ENCODE measurements at places on chromosomes 7 and 10.

- no peaks in the 10 kb centered on the region for H3K27me3 ChIP-seq
- no peak for DNase-seq
- peaks cover 5% of the 10 kb centered on the region for H3K4me1 ChIP-seq
- no peak overlapping the region for H3K4me3 ChIP-seq
Observed at GRCh38 chr7:148722340-148723165, 23.9 kb downstream of the CUL1 start.

- no peaks in the 10 kb centered on the region for H3K4me1 ChIP-seq
- H3K27me3 ChIP-seq: no peaks in the 10 kb centered on the region
- H3K4me3 ChIP-seq: no peak overlapping the region
- DNase-seq: no peak
- no peaks in the 10 kb centered on the region for H3K36me3 ChIP-seq
Observed at GRCh38 chr7:66105263-66105748, 9.3 kb upstream of the CRCP start.

DNA sequence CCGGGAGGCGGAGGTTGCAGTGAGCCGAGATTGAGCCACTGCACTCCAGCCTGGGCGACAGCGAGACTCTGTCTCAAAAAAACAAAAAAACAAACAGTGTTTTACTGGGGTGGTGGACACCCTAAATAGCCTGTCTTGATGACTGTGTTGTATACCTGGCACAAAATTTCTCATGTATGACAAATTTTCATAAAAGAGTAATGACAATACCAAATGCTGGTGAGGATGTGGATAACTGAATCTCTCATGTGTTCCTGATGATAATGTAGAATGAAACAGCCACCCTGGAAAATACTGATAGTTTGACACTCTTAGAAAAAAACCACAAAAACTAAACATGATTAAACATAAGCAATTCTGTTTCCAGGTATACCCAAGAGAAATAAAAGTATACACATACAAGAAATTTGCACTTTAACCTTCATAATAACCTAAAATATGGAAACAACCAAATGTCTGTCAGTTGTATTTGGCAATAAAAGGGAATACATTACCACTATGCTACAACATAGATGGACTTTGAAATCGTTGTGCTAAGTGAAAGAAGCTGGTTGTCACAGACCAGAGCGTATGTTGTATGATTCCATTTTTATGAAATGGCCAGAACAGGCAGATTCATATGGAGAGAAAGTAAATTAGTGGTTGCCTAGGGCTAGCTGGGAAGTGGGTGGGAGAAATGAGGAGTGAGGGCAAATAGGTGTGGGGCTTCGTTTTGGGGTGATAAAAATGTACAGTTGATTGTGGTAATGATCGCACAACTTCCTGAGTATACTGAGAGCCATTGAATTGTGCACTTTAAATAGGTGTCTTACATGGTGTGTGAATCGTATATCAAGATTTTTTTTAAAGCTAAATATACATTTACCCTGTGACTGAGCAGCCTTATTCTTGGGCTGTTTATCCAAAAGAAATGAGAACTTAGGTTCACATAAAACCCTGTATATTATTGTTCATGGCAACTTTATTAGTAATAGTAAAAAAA, 12.5 kb downstream of the WDR37 start:
- DNase-seq: no peak
- no peaks in the 10 kb centered on the region for H3K4me1 ChIP-seq
- no peaks in the 10 kb centered on the region for H3K27me3 ChIP-seq
- no peaks in the 10 kb centered on the region for H3K36me3 ChIP-seq

- no peak for DNase-seq
- H3K4me3 ChIP-seq: no peak overlapping the region
- no peaks in the 10 kb centered on the region for H3K4me1 ChIP-seq
- no peaks in the 10 kb centered on the region for H3K27me3 ChIP-seq
- no peaks in the 10 kb centered on the region for H3K36me3 ChIP-seq
Observed at GRCh38 chr7:78301407-78301806, 502.8 kb downstream of the PHTF2 start.

- no peaks in the 10 kb centered on the region for H3K4me1 ChIP-seq
- no peak overlapping the region for H3K4me3 ChIP-seq
- no peak overlapping the region for H3K27ac ChIP-seq
- DNase-seq: no peak
- peaks cover 19% of the 10 kb centered on the region for H3K36me3 ChIP-seq
Observed at GRCh38 chr7:74252893-74253292, 1.3 kb downstream of the RFC2 start.

- no peaks in the 10 kb centered on the region for H3K4me1 ChIP-seq
- no peak overlapping the region for H3K4me3 ChIP-seq
- no peak overlapping the region for H3K27ac ChIP-seq
- peaks cover 5% of the 10 kb centered on the region for H3K36me3 ChIP-seq
Observed at GRCh38 chr7:43785420-43785819, 26.9 kb downstream of the BLVRA start.

- DNase-seq: no peak
- H3K4me1 ChIP-seq: no peaks in the 10 kb centered on the region
- H3K27me3 ChIP-seq: no peaks in the 10 kb centered on the region
- no peak overlapping the region for H3K4me3 ChIP-seq
- H3K36me3 ChIP-seq: no peaks in the 10 kb centered on the region
- H3K27ac ChIP-seq: no peak overlapping the region
Observed at GRCh38 chr7:117269417-117269816, 53.4 kb downstream of the WNT2 start.

- H3K4me1 ChIP-seq: no peaks in the 10 kb centered on the region
- no peak overlapping the region for H3K27ac ChIP-seq
- no peaks in the 10 kb centered on the region for H3K27me3 ChIP-seq
- no peaks in the 10 kb centered on the region for H3K36me3 ChIP-seq
- H3K4me3 ChIP-seq: no peak overlapping the region
Observed at GRCh38 chr10:109065821-109066220, 857.5 kb downstream of the XPNPEP1 start.

- H3K36me3 ChIP-seq: no peaks in the 10 kb centered on the region
- H3K27me3 ChIP-seq: no peaks in the 10 kb centered on the region
- no peak overlapping the region for H3K27ac ChIP-seq
- DNase-seq: no peak
- peaks cover 4% of the 10 kb centered on the region for H3K4me1 ChIP-seq
- H3K4me3 ChIP-seq: no peak overlapping the region
Observed at GRCh38 chr10:132471125-132471451, 66.5 kb upstream of the INPP5A start.

DNA sequence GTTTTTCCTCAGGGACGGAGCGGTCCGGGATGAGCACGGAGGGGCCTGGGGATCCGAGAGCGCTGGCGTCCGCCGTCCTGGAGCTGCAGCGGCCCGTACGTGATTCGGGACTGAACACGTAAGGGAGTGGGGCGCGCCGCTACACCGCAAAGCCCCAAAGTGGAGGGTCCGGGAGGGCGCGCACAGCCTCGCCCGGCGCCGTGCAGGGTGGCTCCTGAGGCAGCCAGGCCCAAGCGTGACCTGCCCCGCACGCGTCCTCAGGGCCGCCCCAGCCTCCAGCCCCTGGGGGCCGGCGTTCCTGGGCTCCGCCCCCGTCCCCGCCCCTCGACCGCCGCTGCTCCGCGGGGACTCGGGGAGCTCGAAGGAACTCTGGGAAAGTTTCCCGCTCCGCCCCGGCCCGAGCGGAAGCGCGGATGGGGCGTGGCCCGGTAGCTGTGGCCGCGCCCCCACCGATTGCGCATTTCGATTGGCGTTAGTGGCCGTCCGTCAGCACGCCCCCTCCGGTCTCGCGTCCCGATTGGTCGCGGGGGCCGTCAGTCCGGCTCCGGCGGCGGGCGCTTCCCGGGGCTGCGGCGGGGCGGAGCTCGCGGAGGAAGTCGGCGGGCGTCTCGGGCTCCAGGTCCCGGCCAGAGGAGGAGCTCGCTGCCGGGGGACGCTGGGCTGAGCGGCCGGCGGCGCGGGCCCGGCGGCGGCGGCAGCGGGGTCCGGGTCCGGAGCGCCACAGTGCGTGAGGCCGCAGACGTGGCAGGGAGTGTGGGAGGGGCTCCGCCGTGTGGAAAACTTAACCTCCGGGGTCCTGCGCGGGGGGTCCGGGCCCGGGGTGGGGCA, at the start of the genes ANKRD16 and FBH1:
Gene ANKRD16, minus strand, starts transcription at position 270 of the 828 bp plus-strand sequence. CDS start 539 bp downstream, outside the sequence.
Gene FBH1, plus strand, starts transcription at position 620 of the 828 bp plus-strand sequence. Its CDS starts 103 bp downstream, at position 723.
- no peak within 1 kb of the TSS for H3K27ac ChIP-seq
- no peaks in the 10 kb centered on the region for H3K27me3 ChIP-seq
- peaks cover 7% of the 10 kb centered on the region for H3K36me3 ChIP-seq
- peak within 1 kb of the TSS; percentile 86 for H3K4me3 ChIP-seq

DNA sequence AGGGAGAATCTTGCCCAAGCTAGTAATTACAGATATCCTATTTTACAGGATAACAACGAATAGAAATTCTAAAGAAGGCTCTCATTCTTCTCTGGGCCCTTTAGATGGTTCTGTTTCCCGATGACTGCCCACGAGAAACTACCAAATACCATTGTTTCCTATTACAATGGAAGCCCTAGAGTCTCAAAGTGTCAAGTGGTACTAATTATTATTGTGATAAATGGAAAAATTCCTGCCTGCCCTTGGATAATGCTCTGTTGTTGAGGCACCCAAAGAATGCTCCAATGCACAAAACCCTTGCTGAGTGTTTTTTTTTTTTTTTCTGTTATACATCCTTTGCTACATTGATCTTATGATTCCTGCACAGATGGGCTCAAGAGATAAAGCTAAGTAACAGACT, 504.5 kb downstream of the XPNPEP1 start:
- no peaks in the 10 kb centered on the region for H3K36me3 ChIP-seq
- DNase-seq: no peak
- H3K27ac ChIP-seq: no peak overlapping the region
- H3K4me1 ChIP-seq: no peaks in the 10 kb centered on the region
- H3K27me3 ChIP-seq: no peaks in the 10 kb centered on the region

- no peak overlapping the region for H3K27ac ChIP-seq
- no peaks in the 10 kb centered on the region for H3K4me1 ChIP-seq
- H3K4me3 ChIP-seq: no peak overlapping the region
- no peaks in the 10 kb centered on the region for H3K36me3 ChIP-seq
- DNase-seq: no peak
Observed at GRCh38 chr7:27677912-27678612, 15.4 kb upstream of the HIBADH start.

- H3K36me3 ChIP-seq: no peaks in the 10 kb centered on the region
- no peak overlapping the region for H3K4me3 ChIP-seq
- no peaks in the 10 kb centered on the region for H3K4me1 ChIP-seq
- no peak for DNase-seq
Observed at GRCh38 chr7:113142385-113143119, 24.2 kb upstream of the SMIM30 start.

GRCh38 chr10:59991661-59992060, 85.3 kb upstream of the CCDC6 start:
- H3K27ac ChIP-seq: no peak overlapping the region
- DNase-seq: no peak
- H3K27me3 ChIP-seq: no peaks in the 10 kb centered on the region
- H3K4me3 ChIP-seq: no peak overlapping the region
- H3K36me3 ChIP-seq: no peaks in the 10 kb centered on the region
- H3K4me1 ChIP-seq: no peaks in the 10 kb centered on the region

GRCh38 chr10:132272231-132272971, 35.3 kb downstream of the STK32C start:
- H3K27ac ChIP-seq: no peak overlapping the region
- H3K36me3 ChIP-seq: no peaks in the 10 kb centered on the region
- H3K4me1 ChIP-seq: no peaks in the 10 kb centered on the region
- no peak overlapping the region for H3K4me3 ChIP-seq
- DNase-seq: no peak
- H3K27me3 ChIP-seq: no peaks in the 10 kb centered on the region

- no peaks in the 10 kb centered on the region for H3K27me3 ChIP-seq
- no peak overlapping the region for H3K27ac ChIP-seq
- H3K4me1 ChIP-seq: no peaks in the 10 kb centered on the region
- H3K4me3 ChIP-seq: no peak overlapping the region
Observed at GRCh38 chr7:17530244-17530643, 231.8 kb downstream of the AHR start.

DNA sequence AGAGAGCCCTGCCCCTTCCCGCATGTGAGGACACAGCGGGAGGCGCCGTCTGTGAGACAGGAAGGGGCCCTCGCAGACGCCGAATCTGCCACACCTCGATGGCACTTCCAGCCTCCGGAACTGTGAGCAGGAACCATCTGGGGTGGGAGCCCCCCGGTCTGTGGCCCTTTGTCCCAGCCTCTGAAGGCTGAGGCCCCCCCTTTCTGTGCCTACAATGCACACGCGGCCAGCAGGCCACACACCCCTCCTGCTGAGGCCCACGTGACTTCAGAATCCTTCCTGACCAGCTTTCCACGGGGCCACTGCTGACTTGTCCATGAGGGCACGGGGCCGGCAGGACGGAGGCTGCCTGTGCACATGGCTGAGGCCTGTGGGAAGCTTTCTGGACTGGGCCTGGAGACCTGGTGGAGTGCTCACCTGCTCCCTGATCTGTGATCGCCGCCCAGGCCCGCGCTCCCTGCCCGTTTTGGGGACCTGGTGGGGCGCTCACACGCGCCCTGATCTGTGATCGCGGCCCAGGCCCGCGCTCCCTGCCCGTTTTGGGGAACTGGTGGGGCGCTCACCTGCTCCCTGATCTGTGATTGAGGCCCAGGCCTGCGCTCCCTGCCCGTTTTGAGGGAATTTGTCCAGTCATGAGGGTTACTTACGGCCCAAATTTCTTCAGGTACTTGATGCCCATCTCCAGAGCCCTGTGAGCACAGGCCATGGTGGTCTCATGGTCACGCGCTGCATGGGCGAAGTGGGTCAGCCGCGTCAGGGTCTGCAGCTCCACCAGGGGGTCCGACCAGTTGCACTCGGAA, 34.3 kb downstream of the CFAP46 start:
- no peaks in the 10 kb centered on the region for H3K27me3 ChIP-seq
- no peaks in the 10 kb centered on the region for H3K36me3 ChIP-seq
- no peak overlapping the region for H3K4me3 ChIP-seq

DNA sequence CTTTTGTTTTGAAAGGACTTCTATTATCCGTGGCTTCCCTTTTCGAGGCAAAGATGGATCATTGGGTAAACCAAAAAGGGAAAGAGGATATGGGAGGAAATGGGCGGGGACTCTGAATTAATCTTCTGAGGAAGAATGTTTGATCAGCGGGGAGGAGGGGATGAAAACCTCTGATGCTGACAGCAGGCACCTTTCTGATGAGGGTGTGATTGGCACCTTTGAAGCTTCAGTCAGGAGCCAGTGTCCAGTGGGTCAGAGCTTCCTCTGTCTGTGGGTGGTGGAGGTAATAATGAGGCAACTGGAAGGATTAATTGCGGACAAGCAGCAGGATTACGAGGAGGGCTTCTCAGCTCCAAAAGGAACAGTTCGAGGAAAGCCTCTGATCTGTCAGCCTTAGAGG, 877.6 kb downstream of the LRMDA start:
- H3K4me1 ChIP-seq: no peaks in the 10 kb centered on the region
- no peaks in the 10 kb centered on the region for H3K27me3 ChIP-seq
- no peak for DNase-seq
- H3K36me3 ChIP-seq: no peaks in the 10 kb centered on the region

DNA sequence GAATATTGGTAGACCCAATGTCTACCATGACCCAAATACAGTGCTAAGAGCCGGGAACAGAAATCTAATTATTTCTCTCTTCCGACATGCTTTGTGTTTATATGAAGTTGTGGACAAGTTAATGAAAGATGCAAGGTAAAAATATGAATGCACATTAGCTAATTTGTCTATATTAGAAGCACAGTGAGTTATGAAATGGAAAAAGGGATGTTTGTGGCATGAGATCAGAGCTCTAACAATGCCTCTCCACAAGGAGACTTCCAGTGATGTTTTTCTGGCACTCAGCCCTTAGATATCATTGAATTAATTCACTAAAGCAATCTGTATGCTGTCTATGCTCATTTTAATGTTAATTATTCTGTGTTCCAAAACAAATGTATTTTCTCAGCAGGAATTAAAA, 897.2 kb downstream of the CNTNAP2 start:
- no peak overlapping the region for H3K27ac ChIP-seq
- DNase-seq: no peak
- no peaks in the 10 kb centered on the region for H3K4me1 ChIP-seq
- H3K4me3 ChIP-seq: no peak overlapping the region
- no peaks in the 10 kb centered on the region for H3K36me3 ChIP-seq

Measured in iPS DF 6.9 (cell line).